HCT116 (cell line): ENCODE measurements at places on chromosomes 3 and 15. TPM values are rescaled to one million over a fixed set of nuclear protein-coding genes. Genes with fewer than 3 reads are reported as not detected.

GRCh38 chr3:62710751-62711150, 164.5 kb downstream of the CADPS start:
- no peaks in the 10 kb centered on the region for H3K4me1 ChIP-seq
- peaks cover 16% of the 10 kb centered on the region; the same call in 1 of the 2 replicates for H3K27me3 ChIP-seq
- H3K4me3 ChIP-seq, result no peak overlapping the region

GRCh38 chr15:40618906-40619305, 24.9 kb downstream of the KNL1 start:
- H3K4me1 ChIP-seq, result no peaks in the 10 kb centered on the region
- H3K4me3 ChIP-seq, result no peak overlapping the region
- DNase-seq, result no peak
- H3K27ac ChIP-seq, result no peak overlapping the region
- H3K36me3 ChIP-seq, result peaks cover 19% of the 10 kb centered on the region

GRCh38 chr15:101070502-101071273, 151.5 kb downstream of the LRRK1 start:
- H3K27ac ChIP-seq, result no peak overlapping the region
- H3K36me3 ChIP-seq, result no peaks in the 10 kb centered on the region
- DNase-seq, result no peak
- no peaks in the 10 kb centered on the region for H3K27me3 ChIP-seq

GRCh38 chr3:140559546-140559945, 118.3 kb upstream of the TRIM42 start:
- no peak overlapping the region for H3K27ac ChIP-seq
- DNase-seq, result no peak
- H3K27me3 ChIP-seq, result peaks cover 36% of the 10 kb centered on the region
- H3K36me3 ChIP-seq, result no peaks in the 10 kb centered on the region

Gene CTXN2
- total RNA-seq, result not detected

Gene NEK10
- total RNA-seq, result 1.2 TPM

Gene CELF6
- total RNA-seq, result 0.52 TPM

Gene AGBL1
- total RNA-seq, result not detected

Gene SLCO2A1
- 0.52 TPM for total RNA-seq

Gene MUC20
- 2.4 TPM for total RNA-seq
